ENCODE measurements at places on chromosomes 6 and 20.
A peak's percentile ranks its signal among the peaks of the same experiment; 100 is the strongest.

GRCh38 chr20:16273812-16274555 lies 299.3 kb downstream of the KIF16B start:
- no peak for DNase-seq

GRCh38 chr6:140388192-140388802 lies 1013.8 kb upstream of the CITED2 start:
- no peak for DNase-seq

- DNase-seq = no peak
These were observed 5.6 kb upstream of the HECA start for GRCh38 chr6:139129284-139129683.

DNA sequence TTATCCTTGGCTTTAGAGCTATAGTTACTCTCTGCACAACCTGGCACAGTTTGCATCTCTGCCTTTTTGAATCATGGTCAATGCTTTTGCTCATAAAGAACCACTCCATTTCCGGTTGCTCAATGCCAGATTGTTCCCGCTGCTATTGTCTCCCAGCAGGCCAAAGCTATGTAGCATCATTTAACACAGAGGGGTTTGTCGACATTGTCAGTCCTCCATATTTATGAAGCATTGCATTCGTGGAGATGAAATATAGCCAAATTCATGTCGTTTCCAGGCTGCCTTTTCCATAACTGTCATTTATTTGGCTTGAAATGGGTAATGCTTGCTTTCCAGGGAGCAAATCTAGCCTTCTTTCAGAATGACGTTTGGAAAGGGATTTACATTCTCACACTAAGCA lies 598.8 kb downstream of the EPHA7 start:
- DNase-seq = no peak

GRCh38 chr20:52166150-52166549 lies 25.4 kb downstream of the ZFP64 start:
- no peak for DNase-seq

- DNase-seq = no peak
These were observed 82.5 kb upstream of the PTPN1 start for GRCh38 chr20:50427719-50428083.

- DNase-seq = peak; percentile 47
These were observed 4.8 kb downstream of the F13A1 start for GRCh38 chr6:6315660-6316059.

- DNase-seq = no peak
These were observed 46.0 kb upstream of the DACT2 start for GRCh38 chr6:168365422-168366165.

DNA sequence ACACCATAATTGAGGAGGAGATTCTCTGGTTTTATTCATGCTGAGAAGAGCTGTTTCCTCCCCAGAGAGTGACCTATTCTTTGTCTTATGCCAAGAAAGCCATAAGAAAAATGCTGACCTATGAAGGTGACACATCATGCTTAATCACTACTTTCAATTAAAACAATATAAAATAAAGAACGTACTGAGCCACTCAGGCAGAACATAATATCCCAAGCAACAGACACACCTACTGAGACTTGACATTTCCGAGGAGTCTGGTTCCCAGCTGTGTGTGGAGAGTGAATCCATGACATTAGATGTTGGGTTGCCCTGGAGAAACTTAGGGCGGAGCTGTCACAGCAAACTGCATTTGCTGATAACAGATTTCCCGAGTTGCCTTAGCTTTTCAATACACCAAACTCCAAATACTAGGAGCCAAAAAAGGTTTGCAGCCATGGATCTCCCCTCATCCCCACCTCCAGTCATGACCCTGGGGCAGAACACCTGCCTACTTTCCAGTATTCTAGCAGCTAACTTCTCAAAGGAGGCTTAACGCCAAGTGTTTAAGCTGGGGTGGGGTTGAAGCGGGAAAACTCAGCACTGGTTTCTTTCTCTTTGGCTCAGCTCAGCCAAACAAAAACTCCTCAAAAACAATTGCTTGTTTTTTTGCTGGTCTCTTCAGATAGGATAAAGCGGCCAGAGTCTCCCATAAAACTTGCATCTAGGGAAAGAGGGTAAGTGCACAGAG lies 92.2 kb downstream of the BACH2 start:
- no peak for DNase-seq

DNA sequence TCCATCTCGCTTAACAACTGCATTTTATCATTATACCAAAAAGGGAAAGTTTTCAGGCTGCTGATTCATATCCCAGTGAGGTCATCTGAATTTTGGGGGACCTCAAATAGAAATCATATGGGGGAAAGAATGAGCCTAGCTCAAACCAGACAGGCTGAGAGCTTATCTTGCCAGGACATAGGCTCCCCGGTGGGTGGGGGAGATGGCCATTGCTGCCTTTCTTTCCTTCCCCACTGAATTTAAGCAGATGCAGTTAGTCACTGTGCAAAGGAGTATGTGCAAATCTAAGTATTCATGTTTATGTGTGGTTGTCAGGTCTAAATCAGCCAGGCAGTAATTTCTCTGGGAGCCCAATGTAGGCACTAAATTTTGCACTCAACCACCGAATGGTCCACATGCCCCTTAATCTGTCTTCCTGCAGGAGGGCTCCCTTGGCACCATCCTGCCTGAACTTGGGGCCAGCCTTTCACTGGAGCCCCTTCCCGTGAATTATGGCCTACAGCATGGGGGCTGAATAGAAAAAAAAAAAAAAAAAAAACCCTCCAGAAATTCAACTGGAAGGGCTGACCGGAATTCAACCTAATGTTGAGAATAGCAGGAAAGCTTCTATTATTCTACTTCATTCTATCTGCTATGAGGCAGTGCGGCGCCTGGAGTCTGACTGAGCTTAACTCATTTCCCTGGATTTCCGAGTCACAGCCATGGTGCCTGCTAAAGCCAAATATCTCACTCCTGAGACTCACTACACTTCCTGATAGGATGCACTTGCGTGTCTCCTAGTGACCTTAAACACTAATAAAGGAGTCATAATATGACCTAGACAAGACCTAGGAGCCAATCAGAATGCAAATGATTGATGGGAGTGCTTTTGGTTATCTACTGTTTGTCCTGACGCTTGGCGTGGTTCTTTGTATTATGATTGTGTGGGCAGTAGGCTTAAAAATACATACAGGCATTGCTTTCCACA lies 161.5 kb upstream of the HEY2 start:
- DNase-seq = no peak
